ENCODE measurements at places on chromosomes 2 and 18.
A peak's percentile ranks its signal among the peaks of the same experiment; 100 is the strongest.

DNA sequence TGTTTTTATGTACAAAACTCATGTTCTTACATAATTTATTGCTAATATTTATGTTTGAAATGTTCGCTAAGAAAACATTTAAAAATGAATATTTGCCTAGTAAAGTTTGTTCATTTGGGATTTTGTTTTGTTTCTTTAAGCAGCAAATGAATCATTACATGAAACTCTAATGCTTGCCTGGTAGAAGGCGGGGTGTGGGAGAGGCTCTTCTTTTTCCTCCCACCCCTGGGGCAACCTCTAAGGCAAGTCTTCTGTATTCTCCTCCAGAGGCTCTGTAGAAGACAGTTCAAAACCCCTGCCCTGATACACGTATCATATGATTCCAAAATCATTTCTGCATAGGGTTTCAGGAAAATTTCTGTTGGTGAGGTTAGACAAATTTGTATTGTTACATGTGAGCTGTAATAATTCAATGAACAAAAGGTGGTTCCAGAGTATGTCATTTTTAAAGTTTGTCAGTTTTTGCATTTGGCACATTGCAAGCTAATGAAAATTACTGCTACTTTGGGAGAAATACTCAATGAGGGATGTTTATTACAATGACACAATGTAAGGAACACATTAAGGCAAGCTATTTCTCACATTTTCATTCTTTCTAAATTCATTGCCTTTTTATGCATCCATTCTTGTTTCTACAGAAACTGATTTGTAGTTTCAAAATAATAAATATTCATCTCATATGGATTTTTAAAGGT is 302.3 kb upstream of the UBE2E3 start:
- DNase-seq: no peak

DNA sequence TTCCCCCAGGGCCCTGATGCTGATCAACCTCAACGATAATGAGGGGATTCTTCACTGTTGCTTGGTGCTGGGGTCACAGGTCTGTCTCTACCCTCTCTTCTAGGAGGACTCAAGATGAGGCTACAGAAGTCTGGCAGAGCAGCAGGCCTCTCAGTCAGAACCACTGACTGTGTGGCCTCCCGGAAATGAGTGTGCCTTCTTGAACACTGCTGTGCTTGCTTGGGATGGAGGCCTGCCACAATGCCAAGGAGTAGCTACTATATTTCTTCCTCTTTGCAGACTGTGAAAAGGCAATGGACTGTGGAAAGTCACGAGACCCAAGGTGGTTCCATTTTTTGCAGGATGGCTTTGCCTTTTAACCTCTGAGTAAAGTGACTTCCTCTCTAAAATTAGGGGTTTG is 5.8 kb upstream of the HOXD1 start:
- no peak for DNase-seq

GRCh38 chr2:181985632-181986205 is at the start of gene PPP1R1C:
Gene PPP1R1C, plus strand, starts transcription at chr2:181985853. Its CDS starts 258 bp downstream, at chr2:181986111.
- no peak for DNase-seq

GRCh38 chr2:77977471-77978063 is 455.4 kb upstream of the LRRTM4 start:
- no peak for DNase-seq

DNA sequence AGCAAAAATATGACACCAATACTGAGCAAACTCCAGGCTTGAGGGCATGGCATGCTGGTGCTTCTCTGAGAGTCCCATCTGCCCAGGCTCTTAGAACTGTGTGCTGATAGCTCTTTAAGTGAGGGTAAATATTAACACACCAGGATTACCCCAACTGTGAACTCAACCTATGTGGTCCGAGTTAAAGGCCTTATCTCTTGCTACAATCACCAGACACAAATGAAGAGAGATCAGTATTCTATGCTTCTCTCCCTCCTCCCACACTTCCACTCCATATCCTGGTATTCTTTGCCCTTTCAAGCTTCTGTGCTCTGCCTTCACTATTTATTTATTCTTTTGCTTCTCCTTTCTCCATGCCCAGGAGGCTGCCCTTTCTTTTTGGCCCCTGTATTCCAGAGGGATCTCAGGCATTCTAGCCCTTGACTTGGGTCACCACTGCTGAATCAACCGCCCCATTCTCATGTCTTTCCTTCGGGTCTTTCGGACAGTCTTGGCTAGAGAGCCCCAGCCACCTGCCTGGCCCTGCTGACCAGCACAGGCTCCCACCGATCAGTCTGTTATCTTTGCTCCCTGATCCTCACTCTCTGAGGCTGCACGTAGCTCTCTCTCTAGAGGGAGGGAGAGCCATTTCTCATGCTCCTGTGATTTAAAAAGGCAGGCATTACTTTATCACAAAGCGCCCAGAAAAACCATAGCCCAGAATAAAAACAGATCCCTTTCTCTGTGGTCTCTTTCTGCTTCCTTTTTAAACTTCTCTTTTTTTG is 17.2 kb upstream of the HK2 start:
- no peak for DNase-seq

DNA sequence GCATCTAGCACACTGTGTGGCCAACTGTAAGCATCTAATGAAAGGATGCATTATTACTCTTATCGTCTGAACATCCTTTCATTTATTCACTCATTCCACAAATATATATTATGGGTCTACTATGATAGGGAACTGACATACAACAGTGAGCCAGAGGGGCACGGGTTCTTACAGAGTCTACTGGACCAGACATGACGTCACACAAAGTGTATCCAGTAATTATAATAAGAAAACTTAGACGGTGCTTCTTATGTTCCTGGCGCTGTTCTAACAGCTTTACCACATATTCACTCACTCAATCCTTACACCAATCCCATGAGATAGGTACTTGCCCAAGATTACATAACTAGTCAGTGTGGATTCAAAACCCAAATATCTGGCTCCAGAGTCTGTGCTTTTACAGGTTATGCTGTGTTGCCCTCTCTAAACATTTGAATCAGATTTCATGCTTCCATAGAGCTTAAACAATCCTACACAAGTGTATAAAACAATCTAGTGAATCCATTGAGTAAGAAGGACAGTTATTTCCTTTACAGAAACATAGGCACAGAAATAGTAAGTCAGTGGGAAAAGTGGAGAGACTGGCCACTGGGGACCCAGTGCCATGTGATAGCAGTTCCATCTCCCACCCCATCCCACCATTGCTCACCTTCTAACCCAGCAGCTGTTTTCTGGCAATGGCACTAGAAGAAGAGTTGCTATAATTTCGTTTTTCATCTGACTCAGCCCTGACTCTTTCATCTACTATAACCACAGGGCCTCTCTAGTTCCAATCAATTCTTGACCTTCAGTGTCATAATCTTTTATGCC is 24.2 kb upstream of the ARL5A start:
- no peak for DNase-seq

- DNase-seq: no peak
These were observed 26.7 kb downstream of the CIB4 start for GRCh38 chr2:26614216-26615138.

GRCh38 chr18:75915941-75916623 is 488.6 kb upstream of the SMIM21 start:
- no peak for DNase-seq

GRCh38 chr2:42566837-42567321 is 1.6 kb upstream of the MTA3 start:
- peak; percentile 54 for DNase-seq

DNA sequence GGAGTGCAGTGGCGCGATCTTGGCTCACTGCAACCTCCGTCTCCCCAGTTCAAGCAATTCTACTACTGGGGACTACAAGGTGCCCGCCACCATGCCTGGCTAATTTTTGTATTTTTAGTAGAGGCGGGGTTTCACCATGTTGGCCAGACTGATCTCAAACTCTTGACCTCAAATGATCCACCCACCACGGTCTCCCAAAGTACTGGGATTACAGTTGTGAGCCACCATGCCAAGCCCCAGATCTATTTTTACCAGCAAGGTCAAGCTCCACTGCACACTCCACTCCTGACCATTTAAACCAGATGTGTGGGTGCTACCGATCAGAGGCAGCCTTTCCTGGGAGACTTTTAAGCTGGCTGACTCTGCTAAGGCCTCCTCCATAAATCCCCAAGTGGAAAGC is 67.5 kb upstream of the CD226 start:
- no peak for DNase-seq

GRCh38 chr2:60555783-60556139 is 2.3 kb upstream of the BCL11A start:
- DNase-seq: no peak

- no peak for DNase-seq
These were observed 249.0 kb downstream of the EXOC6B start for GRCh38 chr2:72576861-72577260.

- no peak for DNase-seq
These were observed 115.8 kb upstream of the PDE1A start for GRCh38 chr2:182542501-182543258.

GRCh38 chr2:144379851-144380311 is 140.0 kb downstream of the ZEB2 start:
- DNase-seq: no peak

DNA sequence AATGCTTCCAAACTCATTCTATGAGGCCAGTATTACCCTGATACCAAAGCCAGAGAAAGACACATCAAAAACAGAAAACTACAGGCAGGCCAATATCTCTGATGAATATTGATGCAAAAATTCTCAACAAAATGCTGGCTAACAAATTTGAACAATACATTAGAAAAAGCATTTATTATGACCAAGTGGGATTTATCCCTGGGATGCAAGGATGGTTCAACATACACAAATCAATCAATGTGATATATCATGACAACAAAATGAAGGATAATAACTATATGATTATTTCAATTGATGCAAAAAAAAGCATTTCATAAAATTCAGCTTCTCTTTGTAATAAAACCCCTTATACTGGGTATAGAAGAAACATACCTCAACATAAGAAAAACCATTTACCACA is 550.9 kb downstream of the ADCYAP1 start:
- no peak for DNase-seq

DNA sequence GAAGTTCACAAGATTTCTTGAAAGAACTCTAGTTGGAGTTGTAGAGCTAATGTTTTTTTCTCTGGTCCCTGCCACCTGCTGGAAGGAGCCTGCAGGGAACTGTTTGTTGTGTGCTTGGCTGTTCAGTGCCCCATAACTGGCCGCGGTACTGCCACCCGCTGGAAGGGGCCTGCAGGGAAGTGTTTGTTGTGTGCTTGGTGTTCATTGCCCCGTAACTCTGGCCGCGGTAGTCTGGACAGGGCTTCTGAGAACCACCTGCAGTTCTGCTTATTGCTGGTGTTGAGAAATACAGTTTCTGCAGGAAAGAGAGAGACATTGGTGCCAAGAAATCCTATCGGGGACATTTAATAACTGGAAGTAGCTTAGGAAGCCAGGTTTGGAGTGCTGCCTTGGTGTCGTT is 58.1 kb downstream of the AGAP1 start:
- DNase-seq: no peak

- peak; percentile 54 for DNase-seq
These were observed 659 bp downstream of the ZNF142 start for GRCh38 chr2:218658671-218659257.

DNA sequence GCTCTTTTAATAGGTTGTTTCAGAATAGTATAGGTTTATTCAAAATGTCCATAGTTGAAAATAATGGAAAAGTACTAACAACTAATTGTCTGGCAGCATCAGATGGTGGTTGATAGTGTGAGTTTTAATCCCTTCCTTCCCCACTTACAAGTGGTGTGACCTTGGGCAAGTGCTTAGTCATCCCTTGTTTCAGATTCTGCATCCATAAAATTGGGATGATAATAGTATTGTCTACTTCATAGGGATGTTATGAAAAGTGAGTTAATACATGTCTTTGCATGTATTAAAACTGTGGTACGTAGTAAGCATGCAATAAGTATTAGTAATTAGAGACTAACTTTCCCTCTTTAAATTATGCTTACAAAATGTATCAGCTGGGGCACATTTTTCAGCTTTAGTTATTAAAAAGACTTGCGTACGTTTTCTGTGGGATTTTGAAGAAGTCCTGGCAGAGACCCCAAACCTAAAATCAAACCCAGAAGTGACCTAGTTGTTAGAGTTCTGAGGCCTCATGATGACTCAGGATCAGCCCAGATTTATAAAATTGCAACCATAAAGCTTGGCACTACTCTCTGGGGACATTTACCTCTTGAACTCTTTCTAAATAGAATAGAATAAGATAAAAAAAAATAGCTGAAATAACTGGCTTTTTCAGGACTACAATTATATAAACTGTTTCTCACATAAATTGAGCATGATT is 8.6 kb downstream of the ITGA4 start:
- DNase-seq: peak; percentile 76

DNA sequence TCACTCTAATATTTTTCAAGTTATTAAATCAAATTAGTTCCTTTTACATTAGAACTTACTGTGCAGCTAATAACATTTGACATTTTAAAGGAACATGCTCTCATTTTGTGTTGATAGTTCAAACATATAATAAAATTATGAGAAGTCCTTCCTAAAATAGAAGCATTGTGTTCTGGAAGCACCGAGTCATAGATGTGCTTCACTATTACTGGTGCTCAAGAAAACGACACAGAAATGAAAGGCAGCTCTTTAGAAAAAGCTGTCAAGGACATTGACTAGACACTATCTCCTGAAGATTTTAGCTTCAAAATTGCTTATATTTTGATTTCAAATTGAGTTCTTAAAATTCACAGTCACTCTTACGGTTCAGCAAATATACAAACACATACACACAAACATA is 338.3 kb downstream of the NBAS start:
- DNase-seq: no peak

DNA sequence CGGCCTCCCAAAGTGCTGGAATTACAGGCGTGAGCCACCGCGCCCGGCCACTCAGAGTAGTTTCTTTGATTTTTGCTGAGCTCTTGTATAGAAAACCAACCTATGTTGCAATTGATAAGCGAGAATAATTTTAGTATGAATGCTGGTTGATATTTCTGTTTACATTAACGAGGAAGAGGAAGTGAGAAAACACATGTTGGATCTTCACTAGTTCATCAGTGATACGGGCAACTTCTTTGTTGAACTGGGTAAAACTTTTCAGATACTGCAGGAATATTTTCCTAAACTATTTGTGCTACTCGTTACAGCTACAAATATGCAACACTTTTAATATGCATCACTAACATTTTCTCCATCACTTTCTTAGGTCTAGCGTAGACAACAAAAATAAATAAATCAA is 67.9 kb upstream of the SLC25A52 start:
- no peak for DNase-seq
